Activated B cell treated with CpG ODN at 0.5 μM for 24 hours (primary cell): ENCODE measurements at places on chromosomes 12 and 14. TPM values are rescaled to one million over a fixed set of nuclear protein-coding genes. Genes with fewer than 3 reads are reported as not detected.

Gene SLC6A13
- total RNA-seq, result 0.38 TPM in 1 of 2 replicates, not detected in the other

DNA sequence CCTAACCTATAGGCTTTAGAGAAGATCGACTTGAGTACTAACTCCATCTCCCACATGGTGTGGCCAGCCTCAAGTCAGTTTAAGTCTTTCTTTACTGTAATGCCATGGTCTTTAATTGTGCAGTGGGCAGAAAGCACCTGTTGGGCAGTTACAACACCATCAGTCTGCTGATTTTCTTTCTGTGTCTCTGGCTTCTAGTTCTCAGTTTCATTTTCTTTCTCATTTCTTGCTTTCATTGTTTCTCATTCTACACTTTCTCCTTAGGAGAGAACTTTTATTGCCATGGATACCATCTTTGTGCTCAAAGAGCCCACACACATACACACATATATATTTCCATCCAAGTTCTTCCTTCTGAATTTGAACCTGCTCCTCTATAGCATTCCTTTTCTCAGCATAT is 96.1 kb upstream of the SLC16A7 start:
- DNase-seq, result no peak

DNA sequence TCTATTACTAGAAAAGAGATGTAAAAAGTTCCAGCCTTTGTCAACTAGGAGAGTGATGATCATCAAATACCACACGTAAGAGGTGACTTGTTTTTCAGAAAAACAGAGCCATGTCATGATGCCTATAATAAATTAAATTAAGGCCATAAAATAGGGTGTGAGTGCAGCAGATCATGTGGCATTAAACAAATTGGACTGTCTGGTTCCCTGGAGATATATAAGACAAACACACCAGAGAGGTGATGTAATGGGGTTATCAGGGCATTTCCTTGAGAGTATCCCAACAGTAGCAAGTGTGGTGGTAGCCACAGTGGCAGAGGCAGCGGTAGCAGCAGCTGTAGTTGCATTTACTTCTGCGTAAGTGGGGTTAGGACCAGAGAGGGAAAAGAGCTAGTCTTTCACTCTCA is 14.6 kb upstream of the GALNT6 start:
- no peak for DNase-seq

Gene KRT82
- total RNA-seq, result not detected in 2 replicates

DNA sequence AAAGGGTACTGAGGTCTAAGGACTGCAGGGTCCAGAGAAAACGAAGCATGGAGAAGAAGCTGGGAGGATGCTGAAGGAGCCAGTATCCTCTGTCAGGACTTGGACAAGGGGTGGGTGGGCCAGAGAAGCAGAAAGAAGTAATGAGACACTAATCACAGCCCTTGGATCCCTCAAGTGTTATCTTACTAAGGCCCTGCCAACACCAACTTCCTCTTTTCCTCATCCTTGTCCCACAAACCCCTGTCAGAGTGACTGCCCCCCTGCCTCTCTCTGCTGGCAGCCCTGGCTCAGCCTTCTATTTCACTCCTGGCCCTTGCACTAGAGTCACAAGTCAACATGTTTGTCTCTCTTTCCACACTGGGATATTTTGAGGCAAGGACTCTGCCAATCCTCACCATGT is 3.8 kb upstream of the ASIC1 start:
- DNase-seq, result no peak

Gene FOS
- total RNA-seq, result 27.1 and 37.8 TPM in 2 replicates

DNA sequence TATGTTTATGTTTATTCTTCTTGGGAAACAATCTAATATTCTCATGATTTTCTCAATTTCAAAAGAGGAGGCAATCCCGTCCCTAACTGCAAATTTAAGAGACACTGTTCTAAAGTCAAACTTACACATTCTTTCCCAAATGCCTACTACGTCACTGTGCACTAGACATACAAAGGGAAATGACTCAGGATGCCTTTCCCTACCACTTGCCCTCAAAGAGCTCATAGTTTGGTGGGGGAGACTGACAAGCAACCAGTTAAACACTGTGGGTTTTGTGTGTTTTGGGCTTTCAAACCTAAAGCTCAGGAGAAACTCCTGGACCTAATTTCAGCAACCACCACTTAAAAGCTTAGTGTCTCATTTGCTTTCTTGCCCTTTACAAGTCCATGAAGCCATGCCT is 58.4 kb downstream of the ATP2B1 start:
- DNase-seq, result no peak

- no peak for DNase-seq
These were observed 17.2 kb downstream of the ADCY6 start for GRCh38 chr12:48771588-48772112.

DNA sequence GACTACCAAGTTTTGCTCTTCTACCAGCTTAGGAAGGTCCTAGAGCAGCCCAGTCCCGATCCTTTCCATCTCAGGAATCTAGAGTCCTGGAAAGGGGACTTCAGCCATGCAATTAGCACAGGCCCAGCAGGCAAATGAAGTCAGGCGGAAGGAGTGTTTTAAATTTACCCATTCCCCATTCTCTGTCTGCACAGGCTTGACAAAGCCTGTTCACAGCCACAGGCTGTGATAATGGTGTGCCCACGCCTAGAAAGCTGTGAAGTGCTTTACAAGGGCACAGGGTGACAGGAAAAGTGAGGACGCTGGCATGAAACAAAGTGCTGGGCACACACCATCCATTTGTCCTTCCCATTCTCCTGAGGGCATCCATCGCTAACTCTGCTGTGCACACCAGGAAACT is 79.0 kb downstream of the PITPNM2 start:
- DNase-seq, result no peak

DNA sequence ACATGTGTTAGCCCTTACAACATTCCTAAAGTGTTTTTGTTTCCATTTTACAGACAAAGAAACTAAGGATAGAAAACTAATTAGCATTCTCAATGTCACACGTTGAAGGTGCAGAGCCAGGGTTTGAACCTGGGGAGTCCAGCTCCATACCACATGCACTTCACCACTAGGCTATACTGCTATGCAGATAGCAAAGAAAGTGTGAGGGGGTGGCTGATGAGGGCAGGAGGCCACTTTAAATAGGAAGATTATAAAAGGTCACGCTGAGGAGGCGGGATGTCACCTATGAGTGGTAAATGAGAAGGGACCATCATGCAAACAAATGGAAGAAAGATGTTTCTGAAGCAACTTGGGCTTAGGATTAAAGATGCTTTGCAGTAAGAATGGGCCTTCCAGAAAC is 213.9 kb downstream of the EGLN3 start:
- DNase-seq, result no peak

GRCh38 chr12:117189725-117190209 is 503 bp downstream of the FBXO21 start:
- peak; percentile 46 for DNase-seq

Gene LGMN
- total RNA-seq, result 10.3 and 11.8 TPM in 2 replicates

DNA sequence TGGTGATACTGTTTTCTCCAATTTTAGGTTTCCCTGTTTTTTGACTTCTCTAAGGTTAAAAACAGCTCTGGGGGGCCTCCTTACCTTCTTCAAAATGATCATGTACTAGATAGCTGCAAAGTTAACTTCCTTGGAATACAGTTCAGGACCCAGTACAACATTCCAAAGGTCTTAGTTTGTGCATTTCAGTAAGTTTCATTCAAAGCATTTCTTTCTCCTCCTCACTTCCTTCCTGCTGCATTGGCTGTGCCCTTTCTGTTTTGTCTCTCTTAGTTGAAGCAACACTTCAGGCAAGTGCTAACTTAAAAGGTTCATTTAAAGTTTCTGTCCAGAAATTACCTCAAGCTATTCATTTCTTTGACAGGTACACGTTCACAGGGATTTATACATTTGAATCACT is 95.7 kb downstream of the SCN8A start:
- no peak for DNase-seq

DNA sequence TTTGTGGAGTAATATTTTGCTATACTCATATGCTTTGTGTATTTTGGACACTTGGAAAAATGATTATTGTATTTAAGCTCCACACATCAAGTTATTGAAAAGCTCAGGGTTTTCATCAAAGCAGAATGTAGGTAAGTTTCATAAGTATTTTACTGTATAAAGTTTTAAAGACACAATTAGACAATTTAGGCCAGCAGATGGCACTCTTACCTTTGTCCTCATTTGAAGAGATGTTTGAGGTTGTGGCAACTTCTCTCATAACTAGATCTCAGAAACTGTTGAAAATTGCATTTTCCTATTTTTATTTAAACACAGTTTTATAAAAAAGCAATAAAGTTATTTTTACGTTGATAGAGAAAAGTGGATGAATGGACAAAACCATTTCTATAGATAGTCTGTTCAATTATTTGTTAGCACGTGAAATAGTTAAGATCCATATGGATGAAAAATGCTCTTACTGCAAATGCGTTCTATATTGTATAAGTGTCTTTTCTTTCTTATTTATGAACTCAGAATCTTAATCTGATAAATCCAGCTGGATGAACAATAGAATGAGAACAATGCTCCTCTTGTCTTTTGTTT is 300.0 kb downstream of the AEBP2 start:
- DNase-seq, result no peak

Gene DIO2
- not detected in 2 replicates for total RNA-seq

DNA sequence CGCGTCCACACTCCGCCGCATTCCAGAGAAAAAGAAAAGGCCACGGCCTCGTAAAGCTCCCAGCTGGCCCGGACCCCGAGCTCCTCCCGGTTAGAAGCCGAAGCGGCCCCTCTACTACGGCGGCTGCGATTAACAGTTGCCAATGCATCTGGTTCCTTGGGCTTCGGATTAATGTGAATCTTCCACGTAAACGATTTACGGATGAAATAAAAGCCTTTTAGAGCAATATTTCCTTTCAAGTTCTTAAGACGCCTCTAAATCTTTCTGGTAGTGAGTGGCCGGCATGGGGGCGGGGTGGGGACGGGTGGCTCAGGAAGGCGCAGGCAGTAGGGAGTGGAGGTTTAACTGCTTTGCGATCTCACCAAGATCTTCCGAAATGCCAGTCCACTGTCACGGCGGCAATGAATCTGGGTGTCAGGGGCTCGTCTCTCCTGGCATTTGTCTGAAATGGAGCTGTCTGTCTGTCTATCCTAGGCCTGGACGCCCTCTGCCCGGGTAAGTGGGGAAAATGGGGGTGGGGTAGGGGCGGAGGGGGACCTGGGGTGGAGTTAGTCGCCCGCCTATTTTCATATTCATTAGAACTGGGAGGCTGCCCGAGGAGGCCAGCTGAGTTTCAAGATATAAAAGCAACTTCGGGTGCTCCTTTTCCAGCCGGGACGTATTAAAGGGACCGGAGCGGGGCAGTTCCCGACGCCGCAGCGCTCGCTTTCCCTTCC is 413 bp upstream of the ALX1 start:
- no peak for DNase-seq

GRCh38 chr14:104224131-104224505 is 85.7 kb downstream of the KIF26A start:
- DNase-seq, result no peak

DNA sequence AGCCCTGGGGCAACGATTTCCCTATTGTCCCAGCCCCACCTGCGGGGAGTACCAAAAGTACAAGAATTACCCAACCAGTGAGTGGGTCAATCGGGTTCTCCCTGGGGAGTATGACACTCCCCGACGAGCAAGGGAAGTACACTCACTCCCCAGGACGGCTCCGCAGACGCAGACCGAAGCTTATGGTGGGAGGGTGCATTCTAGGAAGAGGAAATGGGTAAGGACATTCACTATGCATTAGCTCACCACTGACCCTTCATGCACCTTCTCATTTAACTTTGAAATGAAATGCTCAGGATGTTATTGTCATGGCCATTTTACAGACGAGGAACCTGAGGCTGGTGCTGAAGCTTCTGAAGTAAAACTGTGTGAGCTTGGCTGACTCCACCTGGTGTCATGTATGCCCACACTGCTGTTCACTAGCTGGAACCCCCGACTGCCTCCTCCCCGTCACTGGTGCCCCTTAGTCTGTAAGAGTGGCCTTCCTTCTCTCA is 45.8 kb upstream of the TMED10 start:
- peak; percentile 25 for DNase-seq

Gene PIP4P1
- 84.8 and 87.3 TPM in 2 replicates for total RNA-seq

- DNase-seq, result no peak
These were observed 7.7 kb downstream of the ZNF605 start for GRCh38 chr12:132948146-132949066.

GRCh38 chr12:2385529-2385928 is 332.7 kb downstream of the CACNA1C start:
- no peak for DNase-seq

DNA sequence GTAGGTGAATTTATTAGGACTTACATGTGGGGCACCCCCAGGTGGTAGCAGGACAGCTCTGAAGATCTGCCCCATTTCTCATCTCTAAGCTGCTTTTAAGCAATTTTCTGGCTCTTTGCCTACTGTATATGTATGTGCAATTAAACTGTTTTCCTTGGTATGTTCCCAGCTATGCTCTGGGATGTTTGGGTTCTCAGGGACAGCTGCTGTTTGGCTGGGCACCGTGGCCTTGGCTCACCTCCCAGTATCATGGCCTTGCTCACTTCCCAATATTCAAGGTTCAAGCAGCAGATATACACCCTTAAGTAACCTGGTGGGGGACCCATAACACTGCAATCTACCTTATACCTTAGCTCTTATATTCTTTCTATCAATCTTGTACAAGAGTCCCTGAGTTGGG is 53.7 kb upstream of the KITLG start:
- no peak for DNase-seq

GRCh38 chr12:15052691-15053090 is 79.8 kb downstream of the PDE6H start:
- DNase-seq, result no peak
